ENCODE measurements at places on chromosomes 1 and 21.

DNA sequence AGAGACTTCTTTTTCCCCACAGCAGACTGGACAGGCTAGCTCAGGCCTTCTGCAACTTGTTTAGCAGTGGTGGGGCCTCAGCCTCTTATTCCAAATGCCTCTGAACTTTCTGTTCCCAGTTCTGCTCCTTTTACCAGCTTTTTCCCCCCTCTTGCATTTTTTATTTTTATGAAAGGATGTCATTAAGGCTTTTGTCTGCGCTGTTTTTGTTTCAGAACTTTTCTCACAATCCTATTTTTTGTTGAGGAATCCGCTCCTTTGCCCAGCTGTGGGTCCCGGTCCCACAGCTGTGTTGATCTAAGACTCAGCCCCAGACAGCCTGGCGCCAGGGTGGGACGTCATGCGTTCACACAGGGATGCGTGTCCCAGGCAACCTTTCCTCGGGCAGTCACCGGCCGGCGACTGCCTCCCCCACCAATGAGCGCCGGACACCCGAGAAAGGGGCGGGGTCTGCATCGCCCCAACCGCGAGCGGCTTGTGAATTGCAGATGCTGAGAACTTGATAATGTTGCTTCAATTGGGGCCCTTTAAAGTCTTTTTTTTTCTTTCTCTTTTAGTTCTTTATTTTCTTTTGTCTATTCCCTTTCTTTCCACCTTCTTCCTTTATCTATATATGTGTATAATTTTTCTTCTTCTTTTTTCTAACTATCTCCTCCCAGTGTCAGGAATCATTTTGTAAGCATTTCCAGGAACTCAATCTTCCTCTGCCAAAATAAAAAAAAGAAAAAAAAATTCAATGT lies 3.0 kb upstream of the ID3 start:
- DNase-seq = peak; percentile 87

DNA sequence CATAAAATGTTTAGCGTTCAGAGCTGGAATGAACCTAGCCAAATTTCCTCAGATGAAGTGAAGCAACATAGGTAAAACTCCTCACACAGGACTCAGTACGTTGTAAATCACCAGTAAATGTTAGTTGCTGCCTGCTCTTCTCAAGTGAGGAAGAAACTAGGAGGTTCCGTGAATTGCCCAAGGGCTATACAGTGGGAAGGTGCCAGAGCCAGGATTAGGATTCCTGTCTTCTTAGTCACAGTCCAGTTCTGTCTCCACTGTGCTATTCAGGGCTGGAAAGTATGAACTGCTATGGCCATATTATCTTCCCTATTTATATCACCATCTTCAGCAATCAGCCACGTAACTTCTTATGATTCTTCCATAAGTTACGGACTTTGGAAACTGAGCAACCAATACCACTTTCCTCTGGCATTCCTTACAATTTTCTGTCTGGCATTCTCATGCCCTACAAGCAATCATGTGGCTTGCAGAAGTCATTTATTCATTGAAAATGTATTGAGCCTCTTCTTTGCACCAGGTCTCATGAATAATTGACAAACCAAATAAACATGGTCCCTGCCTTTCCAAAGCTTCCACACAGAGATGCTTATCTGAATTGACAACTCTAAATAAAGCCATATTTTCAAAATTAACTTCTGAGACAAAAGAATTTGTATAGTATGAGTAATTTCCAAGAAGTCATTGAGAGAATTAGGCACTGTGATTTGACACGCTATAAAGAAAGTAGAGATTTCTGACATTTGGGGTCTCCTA lies 271.6 kb upstream of the SGIP1 start:
- DNase-seq = no peak

DNA sequence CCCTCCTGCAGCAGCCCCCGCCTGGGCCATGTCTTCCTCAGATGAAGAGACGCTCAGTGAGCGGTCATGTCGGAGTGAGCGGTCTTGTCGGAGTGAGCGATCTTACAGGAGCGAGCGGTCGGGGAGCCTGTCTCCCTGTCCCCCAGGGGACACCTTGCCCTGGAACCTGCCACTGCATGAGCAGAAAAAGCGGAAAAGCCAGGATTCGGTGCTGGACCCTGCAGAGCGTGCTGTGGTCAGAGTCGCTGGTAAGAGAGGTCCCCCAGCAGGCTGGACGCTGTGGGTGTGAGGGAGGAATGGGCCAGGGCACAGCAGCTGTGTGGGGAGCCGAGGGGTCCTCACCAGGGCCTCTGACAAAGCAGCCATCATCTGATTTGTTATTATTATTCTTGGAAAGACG lies 58.0 kb downstream of the NDUFS5 start:
- DNase-seq = no peak

DNA sequence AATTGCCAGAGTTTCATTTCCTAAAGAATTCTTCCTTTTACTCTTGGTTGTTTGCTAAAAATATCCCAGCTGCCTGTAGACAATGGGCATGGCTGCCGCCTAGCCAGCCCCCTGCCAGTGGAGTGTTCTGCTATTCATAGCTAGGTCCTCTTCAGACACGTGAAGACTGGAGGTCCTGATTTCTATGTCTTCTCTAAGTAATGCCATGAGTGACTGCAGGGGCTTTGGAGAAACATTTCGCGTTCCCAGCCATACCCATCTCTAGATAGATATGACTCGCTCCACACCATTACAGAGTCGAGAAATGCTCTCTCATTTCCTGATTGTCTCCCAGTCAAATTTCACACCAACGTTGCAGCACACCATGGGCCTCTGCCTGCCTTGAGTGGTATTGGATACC lies 99.5 kb upstream of the BACE2 start:
- no peak for DNase-seq

- DNase-seq = no peak
Observed at GRCh38 chr1:69523032-69523431, 44.7 kb upstream of the LRRC7 start.

- peak; percentile 45 for DNase-seq
Observed at GRCh38 chr1:42403880-42404400, 23.3 kb downstream of the RIMKLA start.

- no peak for DNase-seq
Observed at GRCh38 chr21:32626621-32627196, 14.5 kb upstream of the CFAP298 start.

DNA sequence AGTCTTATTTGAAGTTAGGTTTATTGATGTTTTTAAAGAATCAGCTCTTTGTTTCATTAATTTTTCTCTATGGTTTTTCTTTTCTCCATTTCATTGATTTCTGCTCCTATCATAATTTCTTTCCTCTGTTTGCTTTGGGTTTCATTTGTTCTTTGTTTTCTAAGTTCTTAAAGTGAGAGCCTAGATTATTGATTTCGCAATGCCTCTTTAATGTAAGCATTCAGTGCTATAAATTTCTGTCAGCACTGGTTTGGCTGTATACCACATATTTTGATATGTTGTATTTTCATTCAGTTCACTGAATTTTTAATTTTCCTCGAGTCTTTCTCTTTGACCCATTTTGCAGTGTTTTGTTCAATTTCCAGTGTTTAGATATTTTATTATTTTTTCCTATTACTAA lies 68.7 kb downstream of the DNAH14 start:
- DNase-seq = no peak

DNA sequence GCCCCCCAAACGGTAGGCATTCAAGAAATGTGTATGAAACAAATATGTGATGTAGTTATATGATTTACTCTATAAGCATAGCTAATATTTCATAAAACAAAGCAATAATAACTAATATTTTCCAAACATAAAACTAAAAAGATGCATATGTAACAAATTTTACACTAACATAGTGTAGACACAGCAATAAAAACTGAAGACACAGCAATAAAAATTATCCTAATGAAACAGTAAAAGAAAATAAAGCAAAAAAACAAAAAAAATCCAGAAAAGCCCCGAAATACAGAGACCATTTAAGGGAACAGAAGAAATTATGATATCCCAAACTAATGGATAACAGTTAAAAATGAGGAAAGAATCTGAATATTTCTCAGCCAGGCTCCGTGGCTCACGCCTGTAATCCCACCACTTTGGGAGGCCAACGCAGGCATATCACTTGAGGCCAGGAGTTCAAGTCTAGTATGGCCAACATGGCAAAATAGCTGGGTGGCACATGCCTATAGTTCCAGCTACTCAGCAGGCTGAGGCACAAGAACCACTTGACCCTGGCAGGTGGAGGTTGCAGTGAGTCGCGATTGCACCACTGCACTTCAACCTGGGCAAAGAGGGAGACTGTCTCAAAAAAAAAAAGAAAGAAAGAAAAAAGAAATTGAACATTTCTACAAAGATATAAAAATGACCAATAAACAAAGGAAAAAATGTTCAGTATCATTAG lies 38.2 kb upstream of the PSMG1 start:
- DNase-seq = no peak

GRCh38 chr21:19368944-19369343 lies 965.4 kb upstream of the TMPRSS15 start:
- DNase-seq = no peak

- DNase-seq = no peak
Observed at GRCh38 chr1:151714820-151715725, 1.5 kb downstream of the CELF3 start.

DNA sequence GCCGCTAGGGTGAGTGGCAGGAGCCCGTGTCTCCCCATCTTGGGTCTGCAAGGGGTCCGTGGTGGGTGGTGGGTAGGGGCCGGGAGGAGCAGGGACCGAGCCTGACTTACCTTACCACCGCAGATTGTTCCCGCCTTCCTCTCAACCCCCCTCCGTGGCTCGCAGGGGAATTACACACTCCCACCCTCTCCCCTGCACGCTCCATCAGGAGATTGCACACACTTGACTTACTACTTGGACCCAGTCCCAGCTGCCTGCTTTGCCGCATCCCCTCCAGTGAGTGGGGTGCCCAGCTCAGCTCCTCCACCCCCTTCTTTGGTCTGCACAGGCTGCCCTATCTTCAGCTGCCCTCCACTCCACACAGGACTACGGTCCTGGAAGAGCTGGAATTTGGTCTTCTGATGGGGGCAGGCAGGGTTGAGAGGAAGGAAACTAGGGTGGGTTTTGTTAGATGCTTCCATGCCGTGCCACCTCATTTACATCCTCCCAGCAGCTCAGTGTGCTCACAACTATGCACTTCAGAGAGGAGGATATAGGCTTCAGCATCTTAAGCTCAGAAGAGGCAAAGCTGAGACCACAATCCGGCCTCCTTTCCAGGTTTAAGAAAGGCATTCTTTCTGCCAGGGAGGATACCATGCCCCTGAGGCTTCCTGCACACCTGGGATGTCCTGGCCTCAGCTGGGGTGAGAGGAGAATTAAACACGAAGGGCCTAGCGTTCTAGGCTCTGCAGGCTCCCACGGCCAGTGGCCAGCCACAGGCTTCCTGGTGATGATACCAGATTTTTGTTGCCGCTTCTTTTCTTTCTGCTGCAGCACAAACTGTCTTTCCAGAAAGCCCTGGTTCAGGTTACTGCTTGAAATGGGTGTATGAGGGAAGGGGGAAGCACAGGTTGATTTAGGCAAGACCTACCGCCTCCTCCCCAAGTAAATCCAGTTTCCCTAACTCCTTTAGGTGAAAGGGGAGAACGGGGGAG lies 2.3 kb downstream of the KCNC4 start:
- no peak for DNase-seq

DNA sequence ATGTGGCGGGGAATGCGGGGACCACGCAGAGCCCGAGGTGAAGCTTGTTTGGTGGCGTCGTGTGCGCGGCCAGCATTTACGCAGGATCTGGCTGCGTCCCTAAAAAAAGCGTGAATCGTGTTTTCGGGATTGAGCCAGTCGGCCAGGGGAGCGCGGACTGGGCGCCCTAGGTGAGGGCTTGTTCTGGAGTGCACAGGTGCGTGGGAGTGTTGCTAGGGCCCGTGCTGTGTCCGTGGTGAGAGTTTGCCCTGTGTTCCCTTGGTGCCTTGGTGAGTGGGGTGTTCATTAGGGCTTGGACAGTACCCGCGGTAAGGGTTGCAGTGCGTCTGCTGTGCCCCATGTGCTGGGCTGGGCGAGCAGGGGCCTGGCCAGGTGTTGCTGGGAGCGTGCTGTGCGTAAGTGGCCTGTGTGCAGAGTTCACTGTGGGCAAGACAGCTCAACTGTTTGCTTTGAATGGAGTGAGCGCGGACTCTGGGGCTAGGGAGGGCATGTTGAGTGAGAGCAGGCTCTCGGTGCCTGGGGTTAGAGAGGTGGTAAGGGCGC lies 673 bp downstream of the CD46 start:
- peak; percentile 65 for DNase-seq

DNA sequence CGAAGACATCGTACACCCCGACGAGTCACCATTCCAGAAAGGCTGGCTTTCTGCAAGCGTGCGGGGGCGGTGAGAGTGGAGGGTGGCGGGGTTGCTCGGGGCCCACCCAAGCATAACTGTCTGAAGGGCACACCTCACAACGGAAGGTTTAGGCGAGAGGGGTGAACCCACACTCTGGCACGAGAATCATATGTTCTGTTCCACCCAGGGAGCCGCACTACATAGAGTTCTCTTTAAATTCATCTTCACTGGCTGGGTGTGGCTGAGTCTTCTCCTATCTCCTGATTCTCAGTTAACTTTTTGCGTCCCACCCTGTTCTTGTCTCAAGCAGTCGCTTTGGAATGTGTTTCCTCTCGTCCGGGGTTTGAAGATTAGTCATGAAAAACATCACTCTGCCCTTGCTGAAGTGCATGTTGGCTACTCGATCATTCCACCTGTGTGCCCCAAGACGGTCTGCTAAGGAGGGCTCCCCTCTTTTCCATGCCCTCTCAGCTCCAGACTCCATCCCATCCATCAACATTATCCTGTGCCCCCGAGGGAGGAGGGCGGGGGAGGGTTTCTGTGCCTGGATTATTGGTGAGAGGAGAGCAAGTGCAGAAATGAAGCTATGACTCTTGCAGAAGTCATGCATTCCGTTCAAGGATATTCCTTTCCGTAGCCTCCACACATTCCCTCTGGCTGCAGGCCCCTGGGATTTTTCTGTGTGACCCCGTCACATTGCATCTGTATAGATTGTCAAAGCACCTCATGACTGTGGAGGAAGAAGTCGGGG lies 53.5 kb upstream of the CD34 start:
- no peak for DNase-seq

- DNase-seq = peak; percentile 14
Observed at GRCh38 chr1:61227857-61228550, 145.6 kb downstream of the NFIA start.

DNA sequence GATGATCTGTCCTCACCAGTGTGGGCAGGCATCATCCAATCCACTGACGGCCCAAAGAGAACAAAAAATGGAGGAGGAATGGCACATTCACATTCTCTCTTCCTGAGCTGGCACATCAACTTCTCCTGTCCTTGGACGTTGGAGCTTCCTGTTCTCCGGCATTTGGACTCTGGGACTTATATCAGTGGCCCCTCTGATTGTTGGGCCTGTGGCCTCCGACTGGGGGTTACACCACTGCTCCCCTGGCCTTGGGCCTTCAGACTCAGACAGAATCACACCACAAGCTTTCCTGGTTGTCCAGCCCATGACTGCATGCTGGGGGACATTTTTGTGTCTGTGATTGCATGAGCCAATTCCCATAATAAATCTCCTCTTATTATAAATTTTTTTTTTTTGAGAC lies 20.1 kb downstream of the IFNLR1 start:
- no peak for DNase-seq

GRCh38 chr1:6603238-6603914 lies 707 bp upstream of the KLHL21 start:
- DNase-seq = peak; percentile 75

GRCh38 chr1:38293567-38293966 lies 247.0 kb upstream of the POU3F1 start:
- no peak for DNase-seq
